H4 (cell line): ENCODE measurements at places on chromosomes 1 and 21. TPM values are rescaled to one million over a fixed set of nuclear protein-coding genes. Genes with fewer than 3 reads are reported as not detected.

S100A9 gene
- total RNA-seq, result 0.74 TPM in 1 of 2 replicates, not detected in the other

GRCh38 chr1:8203056-8203455, 114.9 kb upstream of the SLC45A1 start:
- no peak for DNase-seq

GRCh38 chr1:232459826-232460225, 170.1 kb downstream of the SIPA1L2 start:
- no peak for DNase-seq

DNA sequence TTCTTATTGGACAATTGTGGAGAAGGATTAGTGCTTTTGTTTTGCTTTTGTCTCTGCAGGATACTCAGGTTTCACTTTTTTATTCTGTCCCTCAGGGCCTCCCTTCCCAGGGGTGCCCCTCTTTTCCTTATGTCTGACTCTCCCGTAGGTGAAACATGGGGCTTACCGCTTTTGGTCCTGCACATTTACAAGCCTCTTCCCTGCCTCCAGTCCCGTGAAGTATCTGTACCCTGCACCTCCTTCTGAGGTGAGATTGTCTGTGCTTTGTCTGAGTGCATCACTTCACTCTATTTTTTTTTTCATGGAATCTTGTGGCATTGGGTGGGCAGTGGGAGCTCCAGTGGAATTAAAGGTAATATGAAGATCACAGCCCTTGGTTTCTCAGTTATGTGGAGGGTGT, 758.1 kb upstream of the TPTE start:
- no peak for DNase-seq

- no peak for DNase-seq
Observed at GRCh38 chr21:45033791-45034555, 40.4 kb upstream of the ADARB1 start.

- DNase-seq, result no peak
Observed at GRCh38 chr1:93713341-93713740, 31.7 kb upstream of the BCAR3 start.

GRCh38 chr21:44940116-44940631, 345 bp downstream of the SLX9 start:
- no peak for DNase-seq

GRCh38 chr1:207035877-207036551, 3.5 kb upstream of the C1orf116 start:
- DNase-seq, result no peak

DNA sequence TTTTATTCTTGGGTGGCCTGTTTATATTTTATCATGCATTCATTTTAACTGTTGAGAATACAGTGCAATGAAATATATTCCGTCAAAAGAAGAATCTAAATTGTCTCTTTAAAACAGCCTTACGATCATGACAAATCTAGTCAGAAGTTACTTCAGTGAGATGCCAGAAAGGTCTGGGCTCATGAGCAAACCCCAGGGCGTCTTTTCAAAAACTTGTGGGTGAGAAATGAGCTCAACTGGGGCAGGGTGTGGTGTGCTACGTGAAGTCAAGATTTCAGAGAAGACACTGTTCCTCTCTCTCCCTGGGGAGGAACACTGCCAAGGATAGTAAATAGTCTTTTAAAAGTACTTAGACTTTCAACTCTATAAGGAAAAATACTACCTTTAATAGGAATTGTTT, 13.4 kb upstream of the UAP1 start:
- no peak for DNase-seq

- DNase-seq, result no peak
Observed at GRCh38 chr1:172781513-172782140, 122.7 kb downstream of the FASLG start.

DNA sequence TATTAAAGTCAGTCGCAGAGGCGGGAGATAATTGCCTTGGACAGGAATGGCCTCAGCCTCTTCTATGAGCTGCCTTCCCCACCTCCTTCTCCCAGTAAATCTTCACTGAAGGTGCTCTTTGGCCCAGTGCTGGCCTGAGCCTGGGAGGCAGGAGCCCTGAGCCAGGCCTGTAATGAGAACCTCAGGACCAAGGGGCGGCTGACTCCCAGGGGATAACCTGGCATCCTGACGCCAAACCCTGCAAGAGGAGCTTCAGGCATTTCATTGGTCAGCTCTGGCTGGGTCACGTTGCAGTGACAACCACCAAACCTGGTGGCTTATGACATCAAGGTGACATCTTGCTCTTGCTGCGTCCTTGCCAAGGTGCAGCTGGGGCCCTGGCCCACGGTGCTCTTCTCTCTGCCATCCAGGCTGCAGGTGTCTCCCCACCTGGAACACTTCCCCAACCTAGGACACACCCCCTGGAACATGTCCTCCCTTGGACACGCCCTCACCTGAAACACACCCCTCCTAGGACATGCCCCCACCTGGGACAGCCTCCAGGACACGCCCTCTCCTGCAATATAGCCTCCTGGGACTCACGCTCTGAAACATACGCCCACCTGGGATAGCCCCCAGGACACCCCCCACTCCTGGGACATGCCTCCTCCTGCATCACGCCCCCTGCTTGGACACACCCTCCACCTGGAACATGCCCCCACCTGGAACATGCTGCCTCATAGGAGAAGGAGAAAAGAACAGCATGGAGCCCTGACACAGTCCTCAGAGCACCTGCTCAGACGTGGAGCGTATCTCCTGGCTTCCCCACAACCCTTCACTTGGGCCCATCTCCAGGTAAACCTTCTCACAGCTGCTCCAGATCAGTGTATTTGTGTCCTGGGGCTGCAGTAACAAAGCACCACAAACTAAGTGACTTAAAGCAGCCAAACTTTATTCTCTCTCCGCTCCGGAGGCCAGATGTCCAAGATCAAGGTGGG, 333.6 kb downstream of the NPHP4 start:
- no peak for DNase-seq

UMODL1 gene
- total RNA-seq, result not detected in 2 replicates

DNA sequence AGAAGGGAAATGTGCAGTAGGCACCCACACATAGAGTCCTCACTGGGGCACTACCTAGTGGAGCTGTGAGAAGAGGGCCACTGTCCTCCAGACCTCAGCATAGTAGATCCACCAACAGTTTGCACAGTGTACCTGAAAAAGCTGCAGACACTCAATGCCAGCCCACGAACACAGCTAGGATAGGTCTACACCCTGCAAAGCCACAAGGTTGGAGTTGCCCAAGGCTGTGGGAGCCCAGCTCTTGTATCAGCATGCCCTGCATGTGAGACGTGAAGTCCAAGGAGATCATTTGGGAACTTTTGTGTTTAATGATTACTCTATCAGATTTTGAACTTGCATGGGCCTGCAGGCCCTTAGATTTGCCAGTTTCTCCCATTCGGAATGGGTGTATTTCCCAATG, 299.4 kb upstream of the OLFM3 start:
- DNase-seq, result no peak

OPTC gene
- total RNA-seq, result not detected in 2 replicates

BTBD19 gene
- total RNA-seq, result 2.5 and 2.6 TPM in 2 replicates

LCE2A gene
- total RNA-seq, result not detected in 2 replicates
